ENCODE measurements at places on chromosomes 3 and 15. TPM values are rescaled to one million over a fixed set of nuclear protein-coding genes. Genes with fewer than 3 reads are reported as not detected.

- DNase-seq: no peak
- no peaks in the 10 kb centered on the region for H3K36me3 ChIP-seq
- no peaks in the 10 kb centered on the region for H3K27me3 ChIP-seq
- no peak overlapping the region for H3K27ac ChIP-seq
- H3K4me1 ChIP-seq: no peaks in the 10 kb centered on the region
These were observed 210.5 kb downstream of the ZIC4 start for GRCh38 chr3:147195887-147196286.

- no peaks in the 10 kb centered on the region for H3K27me3 ChIP-seq
- H3K4me3 ChIP-seq: no peak overlapping the region
- H3K4me1 ChIP-seq: peaks cover 15% of the 10 kb centered on the region
- no peak for DNase-seq
- H3K27ac ChIP-seq: no peak overlapping the region
These were observed 123.0 kb downstream of the FAM43A start for GRCh38 chr3:194808640-194809097.

DNA sequence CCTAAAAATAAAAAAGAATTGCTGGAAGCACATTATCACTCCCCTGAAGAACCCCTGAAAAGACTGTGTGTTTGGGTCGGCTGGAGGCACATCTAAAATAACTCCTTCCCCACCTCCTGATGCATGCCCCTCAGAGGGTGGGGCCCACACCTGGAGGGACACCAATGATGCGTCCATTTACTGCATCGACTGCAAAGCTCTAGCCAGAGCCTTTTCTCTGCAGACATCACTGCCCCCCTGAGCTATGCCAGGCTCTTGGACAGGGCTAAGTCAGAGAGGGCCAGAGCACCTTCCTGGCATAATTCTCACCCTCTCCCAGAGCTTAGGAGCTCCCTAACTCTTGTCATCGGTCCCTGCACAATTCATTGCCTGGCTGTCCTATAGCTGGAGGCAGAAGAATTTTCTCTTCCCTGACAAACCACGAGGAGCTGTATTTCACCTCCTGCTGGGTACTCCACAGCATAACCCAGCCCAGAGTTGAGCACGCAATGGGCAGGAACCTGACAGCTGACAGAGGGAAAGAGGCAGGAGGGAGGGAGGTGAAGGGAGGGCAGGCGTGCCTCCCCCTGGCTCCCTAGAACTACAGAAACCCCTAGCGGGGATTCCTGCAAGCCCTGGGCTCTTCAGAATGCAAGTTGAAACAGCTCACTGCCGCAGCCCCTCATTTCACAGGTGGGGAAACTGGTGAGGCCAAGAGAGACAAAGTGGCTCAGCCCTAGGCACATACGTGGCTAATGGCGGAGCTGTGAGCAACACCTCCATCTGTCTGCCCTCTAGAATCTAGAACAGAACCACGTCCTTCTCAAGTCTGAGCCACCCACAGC is 46.6 kb downstream of the XXYLT1 start:
- H3K27me3 ChIP-seq: no peaks in the 10 kb centered on the region
- H3K36me3 ChIP-seq: no peaks in the 10 kb centered on the region
- no peak overlapping the region for H3K27ac ChIP-seq
- H3K4me3 ChIP-seq: no peak overlapping the region
- no peak for DNase-seq

DNA sequence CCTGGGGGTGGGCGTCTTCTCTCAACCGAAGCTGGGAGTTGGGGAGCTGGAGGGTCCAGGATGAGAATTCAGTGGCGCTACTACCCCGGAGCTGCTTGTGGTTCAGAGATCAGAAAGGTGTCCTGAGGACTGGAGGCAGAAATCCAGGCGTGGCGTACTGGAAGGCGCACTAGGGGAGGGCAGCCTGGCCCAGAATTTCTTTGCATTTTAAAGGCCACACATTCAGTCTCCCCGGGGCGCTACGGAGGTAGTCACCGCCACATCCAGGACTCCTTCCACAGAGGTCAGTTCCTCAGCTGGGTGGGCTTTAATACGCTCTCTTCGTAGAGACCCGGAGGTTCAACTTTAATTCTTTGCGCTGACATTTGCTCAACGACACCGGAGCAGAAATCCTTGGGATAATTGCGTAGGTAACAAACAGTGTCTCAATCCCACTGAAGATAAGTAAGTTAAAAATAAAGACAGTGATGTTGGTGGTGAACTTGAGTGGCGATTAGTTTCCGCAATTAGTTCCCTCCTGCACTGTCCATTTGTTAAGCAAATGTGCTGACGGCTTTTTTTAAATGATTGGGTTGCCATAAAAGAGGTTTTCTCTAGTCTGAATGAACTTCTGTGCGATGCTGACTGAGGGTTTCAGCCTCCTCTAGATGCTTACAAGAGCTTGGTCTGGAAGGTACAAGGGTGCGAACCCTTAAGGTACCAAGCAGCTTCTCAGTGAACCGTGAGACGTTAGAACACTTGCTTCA is 535 bp downstream of the MCTP2 start:
- H3K27me3 ChIP-seq: no peaks in the 10 kb centered on the region
- DNase-seq: peak; percentile 57
- H3K4me1 ChIP-seq: peaks cover 56% of the 10 kb centered on the region
- H3K4me3 ChIP-seq: peak overlapping the region; percentile 70
- peaks cover 2% of the 10 kb centered on the region for H3K36me3 ChIP-seq

GOLGA8J gene
- polyA plus RNA-seq: not detected

CPN2 gene
- polyA plus RNA-seq: not detected

PLS1 gene
- polyA plus RNA-seq: 0.13 TPM
